ENCODE measurements at places on chromosomes 16 and 17. TPM values are rescaled to one million over a fixed set of nuclear protein-coding genes. Genes with fewer than 3 reads are reported as not detected.
A peak's percentile ranks its signal among the peaks of the same experiment; 100 is the strongest.

- no peak for DNase-seq
Observed at GRCh38 chr16:75294773-75295459, 43.5 kb upstream of the BCAR1 start.

DNA sequence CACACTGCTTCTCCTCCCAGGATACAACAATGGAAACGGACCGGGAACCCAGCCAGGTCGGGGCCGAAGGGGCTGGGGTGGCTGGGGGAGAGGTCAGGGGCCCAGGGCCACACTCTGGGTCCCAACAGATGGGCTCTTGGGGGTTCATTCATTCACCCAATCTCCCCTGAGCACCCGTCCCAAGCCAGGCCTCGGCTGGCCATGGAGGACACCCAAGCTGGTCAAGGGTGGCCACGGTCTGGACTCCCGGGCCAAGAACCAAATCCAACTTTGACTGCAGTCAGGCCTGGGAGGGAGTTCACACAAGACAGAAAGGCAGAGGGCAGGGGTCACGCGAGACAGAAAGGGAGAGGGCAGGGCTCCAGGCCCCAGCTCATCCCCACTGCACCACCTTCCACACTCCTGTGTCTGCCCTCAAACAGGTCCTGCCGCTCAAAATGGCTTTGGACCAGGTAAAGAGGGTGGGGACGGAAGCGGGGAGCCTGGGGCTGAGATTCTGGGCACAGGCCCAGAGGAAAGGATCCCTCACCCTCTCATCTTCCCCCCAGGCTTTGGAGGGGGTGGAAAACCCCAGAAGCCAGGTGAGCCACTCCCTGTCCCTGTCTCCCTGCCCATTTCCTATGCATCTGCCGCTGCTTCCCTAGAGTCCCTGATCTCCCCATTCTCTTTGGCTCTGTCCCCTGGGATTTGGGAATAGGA is 12.3 kb upstream of the PKMYT1 start:
- DNase-seq, result no peak

DNA sequence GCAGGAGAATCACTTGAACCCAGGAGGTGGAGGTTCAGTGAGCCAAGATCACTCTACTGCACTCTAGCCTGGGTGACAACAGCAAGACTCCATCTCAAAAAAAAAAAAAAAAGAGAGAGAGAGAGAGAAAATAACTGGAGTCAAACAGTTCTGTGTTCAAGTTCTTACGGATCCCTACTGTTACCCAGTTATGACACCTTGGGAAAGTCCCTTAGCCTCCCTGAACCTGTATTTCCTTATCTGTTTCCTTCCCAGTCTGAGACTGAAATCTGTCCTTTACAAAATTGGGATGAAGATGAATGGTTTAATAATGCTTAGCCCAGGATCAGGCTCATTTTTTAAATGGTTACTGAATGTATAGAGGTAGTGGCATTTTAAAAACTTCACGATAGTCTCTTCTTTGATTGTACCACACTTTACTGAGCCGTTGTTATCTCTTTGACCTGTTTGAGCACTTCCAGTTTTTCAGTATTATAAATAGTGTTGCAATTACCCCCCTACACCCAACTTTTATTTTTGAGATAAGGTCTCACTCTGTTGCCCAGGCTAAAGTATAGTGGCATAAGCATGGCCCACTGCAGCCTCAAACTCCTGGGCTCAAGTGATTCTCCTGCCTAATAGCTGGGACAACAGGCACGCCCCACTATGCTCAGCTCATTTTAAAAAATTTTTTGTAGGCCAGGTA is 17.1 kb downstream of the ZNF768 start:
- DNase-seq, result no peak

- no peak for DNase-seq
Observed at GRCh38 chr17:38379448-38379847, 27.8 kb downstream of the SOCS7 start.

GRCh38 chr17:4631836-4632580 is 9.5 kb downstream of the ALOX15 start:
- no peak for DNase-seq

- peak; percentile 62 for DNase-seq
Observed at GRCh38 chr17:3012926-3013581, 50.4 kb downstream of the OR1D5 start.

DNA sequence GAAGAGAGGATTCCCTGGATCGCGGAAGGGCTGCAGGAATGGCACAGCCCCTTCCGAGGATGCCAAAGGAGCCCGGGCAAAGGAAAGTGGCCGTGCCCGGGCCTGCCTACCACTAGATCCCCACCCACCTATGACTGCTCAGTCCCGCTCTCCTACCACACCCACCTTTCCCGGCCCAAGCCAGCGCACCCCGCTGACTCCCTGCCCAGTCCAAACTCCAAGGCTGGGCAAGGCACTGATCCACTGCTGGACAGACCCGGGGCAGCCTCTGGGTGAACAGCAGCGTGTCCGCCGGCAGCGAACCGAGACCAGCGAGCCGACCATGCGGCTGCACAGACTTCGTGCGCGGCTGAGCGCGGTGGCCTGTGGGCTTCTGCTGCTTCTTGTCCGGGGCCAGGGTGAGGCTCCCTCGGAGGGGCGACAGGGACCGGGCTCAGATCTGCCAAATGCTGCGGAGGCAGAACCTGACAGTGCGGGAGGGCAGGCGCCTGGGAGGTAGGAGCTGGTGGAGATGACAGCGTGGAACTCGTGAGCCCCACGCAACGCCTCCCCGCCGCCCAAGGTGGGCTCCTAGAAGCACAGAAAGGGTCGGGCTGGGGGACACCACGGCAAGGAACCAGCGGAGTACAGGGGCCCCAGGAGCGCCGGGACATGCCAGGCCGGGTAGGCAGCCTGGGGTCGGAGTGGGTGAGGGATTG is at the start of gene CES2:
CES2 (plus strand) TSS at position 203 of the 698 bp plus-strand sequence; CDS start at position 323, 120 bp downstream.
- peak; percentile 35 for DNase-seq

- DNase-seq, result peak; percentile 49
Observed at GRCh38 chr17:27552276-27552732, 78.7 kb upstream of the LGALS9 start.

GRCh38 chr17:59669411-59669810 is 37.8 kb downstream of the PTRH2 start:
- DNase-seq, result no peak

INCA1 gene
- total RNA-seq, result 0.71 TPM

SOST gene
- not detected for total RNA-seq

Data from endothelial cell of umbilical vein (primary cell).